ENCODE measurements at places on chromosomes 3 and 15. TPM values are rescaled to one million over a fixed set of nuclear protein-coding genes. Genes with fewer than 3 reads are reported as not detected.

Gene SERPINI2
- not detected for total RNA-seq

Gene AADACL2
- total RNA-seq, result not detected

Gene CCR3
- total RNA-seq, result not detected

Gene P3H2
- total RNA-seq, result under 0.01 TPM

Gene SEC11A
- total RNA-seq, result 315 TPM

Gene RTP3
- total RNA-seq, result not detected

Gene GOLGA6D
- not detected for total RNA-seq

Gene LRIG1
- total RNA-seq, result 79.0 TPM

Gene PRC1
- 204 TPM for total RNA-seq

Gene GAP43
- total RNA-seq, result not detected

Gene GABRR3
- not detected for total RNA-seq

Measured in epithelial cell of umbilical artery (primary cell).